ENCODE measurements at places on chromosomes 1 and 21. TPM values are rescaled to one million over a fixed set of nuclear protein-coding genes. Genes with fewer than 3 reads are reported as not detected.

DNA sequence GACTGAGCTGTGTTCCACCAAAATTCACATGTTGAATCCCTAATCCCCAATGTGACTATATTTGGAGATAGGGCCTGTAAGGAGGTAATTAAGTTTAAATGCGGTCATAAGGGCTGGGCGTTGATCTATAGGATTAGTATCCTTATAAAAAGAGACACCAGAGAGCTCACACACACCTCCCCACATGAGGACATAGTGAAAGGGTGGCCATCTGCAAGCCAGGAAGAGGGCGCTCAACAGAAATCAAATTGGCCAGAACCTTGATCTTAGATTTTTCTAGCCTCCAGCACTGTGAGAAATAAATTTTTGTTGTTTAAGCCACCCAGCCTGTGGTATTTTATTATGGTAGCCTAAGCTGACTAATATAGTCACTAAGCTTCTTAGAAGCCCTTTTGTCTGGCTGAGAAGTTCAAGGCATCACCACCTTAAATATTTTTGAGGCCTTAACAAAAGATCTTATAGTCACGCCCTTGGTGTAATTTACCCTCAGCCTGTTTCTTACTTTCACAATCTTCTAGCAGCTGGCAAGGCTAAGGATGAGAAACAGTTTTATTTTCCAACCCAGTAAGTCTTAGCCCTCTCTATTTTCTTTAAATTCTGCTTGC is 28.8 kb downstream of the GORAB start:
- DNase-seq, result no peak

DNA sequence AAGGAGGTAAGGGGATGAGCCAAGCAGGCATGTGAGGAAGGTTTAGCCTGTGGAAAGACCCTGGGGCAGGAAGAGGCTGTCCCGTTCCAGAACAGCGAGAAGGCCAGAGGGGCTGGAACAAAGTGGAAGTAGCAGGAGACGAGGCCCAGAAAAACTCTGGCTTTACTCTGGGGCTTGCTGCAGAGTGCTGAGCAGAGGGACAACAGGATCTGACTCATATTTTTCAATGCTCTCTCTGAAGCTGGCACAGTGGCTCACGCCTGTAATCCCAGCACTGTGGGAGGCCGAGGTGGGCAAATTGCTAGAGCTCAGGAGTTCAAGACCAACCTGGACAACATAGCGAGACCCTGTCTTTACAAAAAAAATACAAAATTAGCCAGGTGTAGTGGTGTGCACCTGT is 52.4 kb upstream of the PAX7 start:
- DNase-seq, result no peak

DNA sequence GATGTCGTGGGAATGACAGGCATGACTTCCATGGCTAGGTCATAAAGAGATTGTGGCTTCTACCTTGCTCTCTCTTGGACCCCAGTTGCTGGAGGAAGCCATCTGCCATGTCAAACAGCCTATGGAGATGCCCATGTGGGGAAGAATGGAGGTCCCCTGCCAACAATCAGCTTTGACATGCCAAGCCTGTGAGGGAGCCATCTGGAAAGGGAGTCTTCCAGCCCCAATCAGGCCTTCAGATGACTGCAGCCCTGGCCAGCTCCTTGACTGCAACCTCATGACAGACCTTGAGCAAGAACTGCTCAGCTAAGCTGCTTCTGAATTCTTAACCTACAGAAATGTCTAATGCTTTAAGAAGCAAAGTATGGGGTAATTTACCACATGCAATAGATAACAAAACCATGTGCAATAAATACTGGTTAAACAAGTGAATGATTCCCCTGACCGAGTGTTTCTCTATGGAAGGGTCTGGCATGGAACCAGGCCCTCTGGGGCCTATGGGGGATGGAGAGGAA is 187.1 kb downstream of the HIVEP3 start:
- no peak for DNase-seq

GRCh38 chr1:11858968-11859871 is 475 bp upstream of the NPPB start:
- DNase-seq, result no peak

- DNase-seq, result no peak
Measured at GRCh38 chr1:155309423-155310021, 856 bp downstream of the FDPS start.

DNA sequence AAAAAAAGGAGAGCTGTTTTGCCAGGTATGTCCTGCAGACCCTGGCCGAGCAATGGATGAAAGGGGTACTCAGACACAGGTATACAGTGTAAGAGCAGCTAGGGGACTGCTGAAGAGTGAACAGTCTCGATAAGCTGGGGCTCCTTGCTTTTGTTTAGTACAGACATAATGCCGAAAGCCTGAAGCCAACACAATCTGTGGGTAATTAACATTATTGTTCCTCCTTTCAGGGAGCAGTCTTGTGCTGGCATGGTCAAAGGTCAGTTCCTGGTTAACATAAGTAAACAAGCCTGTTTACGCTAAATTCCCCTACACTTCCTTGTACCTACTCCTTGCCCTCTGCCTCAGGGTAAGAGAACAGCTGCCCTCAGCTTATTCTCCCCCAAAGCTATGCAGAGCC is 272.3 kb upstream of the ST6GALNAC5 start:
- no peak for DNase-seq

GRCh38 chr1:111212634-111213335 is 12.3 kb upstream of the DENND2D start:
- no peak for DNase-seq

GRCh38 chr1:109790735-109791494 is 27.2 kb upstream of the EPS8L3 start:
- DNase-seq, result no peak

DNA sequence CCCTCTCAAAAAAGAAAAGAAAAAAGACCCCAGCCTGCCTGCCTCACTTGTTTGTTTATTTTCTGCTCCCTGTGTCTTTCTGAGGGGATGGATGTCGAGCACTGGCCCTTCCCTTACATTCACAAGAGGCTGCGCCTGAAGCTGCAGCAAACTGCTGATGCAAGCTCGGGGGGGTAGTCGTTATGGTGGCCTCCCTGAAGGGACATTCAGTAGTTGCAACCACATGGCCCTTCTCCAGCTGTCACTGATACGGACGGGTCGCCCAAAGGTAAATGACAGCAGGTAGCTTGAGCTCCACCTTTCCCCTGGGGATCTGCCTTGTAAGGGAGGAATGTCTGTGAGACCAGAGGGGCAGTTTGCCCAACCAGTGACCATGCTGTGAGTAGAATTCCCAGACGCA is 17.7 kb downstream of the PLEKHM2 start:
- DNase-seq, result no peak

- no peak for DNase-seq
Measured at GRCh38 chr1:195251900-195252299, 1356.3 kb downstream of the KCNT2 start.

DNA sequence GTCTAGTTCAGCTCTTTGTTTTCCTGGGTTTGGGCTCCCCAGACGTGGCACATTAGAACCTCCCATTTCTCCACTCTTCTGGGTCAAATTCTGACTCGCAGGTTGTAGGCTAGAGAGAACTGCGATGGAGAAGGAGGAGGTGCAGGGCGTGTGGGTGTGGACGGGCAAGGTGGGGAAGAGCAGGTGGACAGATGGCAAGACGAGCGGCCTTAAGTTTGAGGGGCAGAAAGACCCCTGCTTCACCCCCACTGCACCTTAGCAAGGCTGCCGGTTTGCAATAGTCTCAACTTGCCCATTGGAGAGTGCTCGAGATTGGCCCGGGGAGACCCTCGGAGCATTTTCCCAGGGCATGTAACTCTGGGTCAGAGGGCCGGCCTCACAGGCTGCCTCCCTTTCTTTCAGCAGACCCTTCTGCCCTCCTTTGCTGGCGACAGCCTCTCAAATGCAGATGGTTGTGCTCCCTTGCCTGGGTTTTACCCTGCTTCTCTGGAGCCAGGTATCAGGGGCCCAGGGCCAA is 1.7 kb downstream of the IL24 start:
- no peak for DNase-seq

DNA sequence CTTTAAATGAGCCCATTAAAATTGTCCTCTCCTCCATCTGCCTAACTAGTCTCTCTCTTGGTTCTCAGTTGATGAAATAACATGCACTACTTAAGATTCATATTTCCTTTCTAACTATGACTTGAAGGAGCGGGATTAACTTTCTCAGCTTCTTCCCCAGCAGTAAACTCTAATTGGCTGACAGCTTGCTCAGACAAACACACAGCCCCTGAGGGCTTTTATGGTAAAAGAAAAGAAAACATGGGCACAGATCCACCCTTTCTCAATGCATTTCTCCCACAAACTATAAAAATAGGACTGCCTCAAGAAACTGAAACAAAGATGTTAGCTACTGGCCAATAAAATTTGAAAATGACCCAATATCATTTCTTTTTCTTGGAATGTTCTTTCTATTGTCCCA is 703.1 kb downstream of the ADGRL2 start:
- no peak for DNase-seq

DNA sequence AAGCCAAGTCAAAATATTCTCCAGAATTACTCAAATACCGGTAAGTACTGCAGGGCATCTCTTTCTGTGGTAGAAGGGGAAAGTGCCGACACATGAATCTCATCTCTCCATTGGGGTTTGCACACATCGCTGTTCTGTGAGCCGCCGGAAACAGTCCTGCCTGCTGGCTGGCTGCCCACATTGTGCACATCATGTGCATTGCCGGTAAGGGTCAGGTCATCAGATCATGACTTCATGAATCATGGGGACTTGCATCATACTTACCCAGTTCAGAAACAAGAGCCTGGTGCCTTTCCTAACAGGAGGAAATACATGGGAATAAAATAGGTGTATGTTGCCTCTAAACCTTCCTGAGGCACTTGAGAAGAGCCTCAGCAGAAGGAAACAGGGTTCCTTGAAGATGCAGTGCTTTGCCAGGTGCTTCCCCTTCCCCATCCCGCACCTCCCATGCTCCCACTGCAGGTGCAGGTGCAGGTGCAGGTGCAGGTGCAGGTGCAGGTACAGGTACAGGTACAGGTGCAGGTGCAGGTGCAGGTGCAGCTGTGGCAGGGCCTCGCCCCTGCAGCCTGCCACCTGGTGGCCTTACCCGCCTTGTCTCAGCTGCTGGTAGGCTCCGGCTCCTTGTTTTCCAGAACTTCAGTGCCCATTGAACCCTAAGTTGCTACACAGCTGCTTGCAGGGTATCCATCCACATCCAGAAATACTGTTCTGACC is 26.5 kb downstream of the GPR137B start:
- no peak for DNase-seq

DNA sequence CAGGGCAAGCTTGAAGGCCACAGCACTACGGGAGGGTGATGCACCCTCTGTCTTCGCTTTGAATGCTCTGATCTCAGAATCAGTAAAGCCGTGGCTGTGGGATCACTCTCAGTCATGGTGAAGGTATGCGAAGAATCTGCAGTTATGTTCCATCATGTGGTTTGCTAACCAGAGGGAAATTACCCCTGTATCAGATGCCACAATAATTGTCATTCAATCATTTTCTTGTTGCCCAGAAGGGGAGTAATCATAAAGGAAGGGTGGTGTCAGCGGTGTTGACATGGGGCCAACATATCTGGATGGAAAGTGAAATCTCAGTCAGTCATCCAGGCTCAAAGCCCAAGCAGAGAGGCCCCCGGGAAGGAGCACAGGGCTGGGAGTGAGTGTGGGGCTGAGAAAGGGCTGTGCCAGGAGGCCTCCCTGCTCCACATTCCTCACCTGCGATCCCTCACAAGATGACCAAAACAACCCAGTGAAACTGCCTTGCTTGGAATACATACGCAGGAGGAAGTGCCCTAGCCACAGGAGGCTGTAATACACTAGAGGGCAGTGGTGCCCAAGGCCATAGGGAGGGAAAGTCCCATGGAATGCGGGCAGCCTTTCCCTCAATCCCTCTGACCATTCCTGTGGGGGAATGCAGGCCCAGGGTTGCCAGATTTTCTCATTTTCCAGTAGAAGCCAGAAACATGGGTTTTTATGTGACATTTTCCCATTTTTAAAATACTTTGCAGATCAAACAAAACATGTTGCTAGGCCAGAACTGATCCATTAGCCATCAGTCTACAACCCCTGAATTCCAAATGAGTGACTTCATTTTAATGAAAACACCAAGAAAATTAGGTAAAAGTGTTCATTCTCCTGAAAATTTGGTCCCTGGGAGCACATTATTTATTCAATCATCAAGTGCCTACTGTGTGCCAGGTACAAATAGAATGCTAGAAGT is 95.7 kb upstream of the VANGL1 start:
- no peak for DNase-seq

DNA sequence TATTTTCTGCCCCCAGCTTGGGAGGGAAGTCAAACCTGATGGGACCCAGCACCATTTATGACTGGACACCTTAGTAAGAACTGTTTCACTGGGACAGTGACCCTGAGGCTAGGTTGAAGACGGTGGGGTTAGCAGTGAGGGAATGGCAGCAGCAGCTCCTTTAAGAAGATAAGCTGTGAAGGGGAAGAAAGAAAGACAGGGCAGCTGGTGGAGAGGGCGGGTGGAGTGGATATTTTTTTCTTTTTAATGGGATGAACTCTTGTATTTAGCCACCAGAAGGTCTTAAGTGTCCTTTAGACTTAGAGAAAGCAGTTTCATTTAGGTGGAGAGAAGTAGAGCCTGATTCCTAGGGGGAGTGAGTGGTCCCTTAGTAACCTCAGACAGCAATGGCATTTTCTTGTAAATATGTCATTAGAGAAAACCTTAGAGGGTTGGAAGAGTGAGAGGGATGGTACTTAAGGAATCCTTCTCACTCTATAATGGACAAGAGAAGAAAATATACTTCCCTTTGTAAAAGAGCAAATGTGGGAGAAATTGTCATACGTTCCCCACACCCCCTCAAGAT is 187.5 kb downstream of the HHAT start:
- no peak for DNase-seq

DNA sequence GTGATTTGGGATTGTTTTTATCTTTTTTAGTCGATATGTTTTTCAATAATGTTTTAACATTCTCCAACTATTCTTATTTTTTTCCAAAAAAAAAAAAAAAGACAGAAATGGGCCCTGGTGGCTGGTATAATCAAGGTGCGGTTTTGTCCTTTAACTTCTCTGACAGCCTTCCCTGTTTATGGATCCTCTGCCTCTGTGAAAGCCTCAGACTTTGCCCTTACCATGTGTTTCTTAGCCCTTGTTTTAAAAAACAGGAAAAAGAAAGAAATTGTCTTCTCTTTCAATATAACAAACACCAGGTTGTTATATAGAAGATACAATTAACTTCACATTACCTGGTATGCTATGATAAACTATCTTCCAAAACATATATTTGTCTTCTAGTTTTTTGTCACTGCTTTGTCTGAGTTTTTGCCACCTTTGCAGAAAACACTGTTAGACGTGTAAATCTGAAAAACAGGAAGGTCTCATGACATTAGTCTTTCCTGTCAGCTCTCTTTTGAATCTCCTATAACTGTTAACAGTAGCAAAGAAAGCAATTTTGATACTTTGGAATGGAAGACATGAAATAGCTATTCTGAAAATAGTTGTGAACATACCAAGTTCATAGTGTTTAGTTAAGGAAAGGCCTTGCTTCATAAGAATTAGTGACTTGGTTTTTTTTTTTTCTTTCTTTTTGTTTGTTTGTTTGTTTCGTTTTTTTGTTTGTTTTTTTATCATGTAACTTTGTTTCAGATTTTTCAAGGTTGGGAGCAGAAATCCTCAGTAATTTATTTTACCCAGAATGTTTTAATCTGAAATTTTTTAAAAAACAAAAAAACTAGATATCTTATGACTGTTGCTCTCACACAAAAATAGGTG is 31.7 kb upstream of the CACYBP start:
- no peak for DNase-seq

- no peak for DNase-seq
Measured at GRCh38 chr1:148318904-148319242, 164.2 kb downstream of the PPIAL4G start.

The RGS5 gene
- polyA plus RNA-seq, result 47.2 TPM

The CLCNKA gene
- 1.3 TPM for polyA plus RNA-seq

The ANGPTL3 gene
- 0.30 TPM for polyA plus RNA-seq
